Subcutaneous preadipocyte (primary cell): ENCODE measurements at places on chromosomes 12 and 14. TPM values are rescaled to one million over a fixed set of nuclear protein-coding genes. Genes with fewer than 3 reads are reported as not detected.

Gene HHIPL1
- total RNA-seq, result 1.8 and 2.2 TPM in 2 replicates

Gene CCT2
- total RNA-seq, result 267 and 339 TPM in 2 replicates

Gene SIX1
- 3.3 and 13.1 TPM in 2 replicates for total RNA-seq

Gene SLC39A9
- 80.1 and 116 TPM in 2 replicates for total RNA-seq

Gene NFATC4
- total RNA-seq, result 53.3 and 54.0 TPM in 2 replicates

Gene KRT75
- not detected in 2 replicates for total RNA-seq

Gene RNASE4
- total RNA-seq, result 4.7 and 25.4 TPM in 2 replicates

Gene NGDN
- total RNA-seq, result 30.5 and 32.8 TPM in 2 replicates

Gene FSCB
- total RNA-seq, result not detected in 2 replicates

Gene FLRT2
- total RNA-seq, result 31.7 and 34.2 TPM in 2 replicates

Gene RPAP3
- total RNA-seq, result 12.1 and 20.3 TPM in 2 replicates

Gene MIPOL1
- 8.5 and 11.3 TPM in 2 replicates for total RNA-seq

Gene INHBC
- total RNA-seq, result under 0.01 TPM in 1 of 2 replicates, not detected in the other

Gene SPX
- under 0.01 and 0.98 TPM in 2 replicates for total RNA-seq

Gene ADAM20
- 0.78 and 1.1 TPM in 2 replicates for total RNA-seq

Gene CLEC2B
- 32.1 and 53.6 TPM in 2 replicates for total RNA-seq

Gene PRB2
- total RNA-seq, result not detected in 2 replicates

Gene TMEM119
- total RNA-seq, result 143 and 173 TPM in 2 replicates

Gene CLEC4A
- total RNA-seq, result 0.78 TPM in 1 of 2 replicates, not detected in the other

Gene C12orf54
- not detected in 2 replicates for total RNA-seq

Gene TSHR
- total RNA-seq, result not detected in 2 replicates

Gene IFNG-AS1
- total RNA-seq, result not detected in 2 replicates

Gene AKAP3
- 1.1 and 1.2 TPM in 2 replicates for total RNA-seq
